Heart right ventricle (tissue), 16 donors: ENCODE measurements at places on chromosomes 13 and 19. TPM values are rescaled to one million over a fixed set of nuclear protein-coding genes. Genes with fewer than 3 reads are reported as not detected.
A peak's percentile ranks its signal among the peaks of the same experiment; 100 is the strongest.

- no peaks in the 10 kb centered on the region for H3K36me3 ChIP-seq
- H3K27ac ChIP-seq, result no peak overlapping the region
- H3K4me3 ChIP-seq, result no peak overlapping the region
- H3K4me1 ChIP-seq, result no peaks in the 10 kb centered on the region
- DNase-seq, result no peak
- H3K27me3 ChIP-seq, result no peaks in the 10 kb centered on the region
Observed at GRCh38 chr13:43008596-43008995, 14.8 kb upstream of the DNAJC15 start.

DNA sequence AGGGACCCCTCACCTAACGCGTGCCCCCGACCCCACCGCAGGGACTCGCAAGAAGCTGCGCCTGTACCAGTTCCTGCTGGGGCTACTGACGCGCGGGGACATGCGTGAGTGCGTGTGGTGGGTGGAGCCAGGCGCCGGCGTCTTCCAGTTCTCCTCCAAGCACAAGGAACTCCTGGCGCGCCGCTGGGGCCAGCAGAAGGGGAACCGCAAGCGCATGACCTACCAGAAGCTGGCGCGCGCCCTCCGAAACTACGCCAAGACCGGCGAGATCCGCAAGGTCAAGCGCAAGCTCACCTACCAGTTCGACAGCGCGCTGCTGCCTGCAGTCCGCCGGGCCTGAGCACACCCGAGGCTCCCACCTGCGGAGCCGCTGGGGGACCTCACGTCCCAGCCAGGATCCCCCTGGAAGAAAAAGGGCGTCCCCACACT is 4.7 kb upstream of the MYBPC2 start:
- H3K27me3 ChIP-seq, result peaks cover 29% of the 10 kb centered on the region
- peak overlapping the region; percentile 30 for H3K4me3 ChIP-seq
- no peak overlapping the region for H3K27ac ChIP-seq
- H3K36me3 ChIP-seq, result no peaks in the 10 kb centered on the region
- DNase-seq, result peak; percentile 80
- H3K4me1 ChIP-seq, result peaks cover 22% of the 10 kb centered on the region

DNA sequence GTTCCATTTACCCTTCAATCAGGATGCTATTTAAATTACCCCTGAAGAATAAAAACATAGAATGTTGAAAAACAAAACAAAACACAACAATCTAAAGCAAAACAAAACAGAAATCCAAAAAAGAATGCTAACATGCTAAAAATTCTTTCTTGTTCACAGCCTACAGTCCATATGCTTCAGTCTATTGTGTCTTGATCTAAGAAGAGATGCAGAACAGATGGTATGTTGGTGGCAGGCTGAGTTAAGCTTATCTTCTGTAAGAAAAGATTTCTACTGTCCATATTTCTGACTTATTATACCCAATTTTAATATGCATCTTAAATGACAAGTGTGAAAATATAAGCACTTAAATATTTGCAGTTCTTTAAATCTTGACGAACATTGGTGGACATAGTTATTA is 356.1 kb upstream of the SLITRK1 start:
- H3K27ac ChIP-seq, result no peak overlapping the region
- H3K4me3 ChIP-seq, result no peak overlapping the region
- H3K27me3 ChIP-seq, result no peaks in the 10 kb centered on the region
- no peaks in the 10 kb centered on the region for H3K36me3 ChIP-seq

GRCh38 chr19:3263866-3264265 is 39.4 kb downstream of the CELF5 start:
- H3K4me1 ChIP-seq, result no peaks in the 10 kb centered on the region
- no peaks in the 10 kb centered on the region for H3K36me3 ChIP-seq
- no peak overlapping the region for H3K4me3 ChIP-seq
- DNase-seq, result no peak

Gene LPAR2
- total RNA-seq, result 0.69 TPM

Gene RHPN2
- total RNA-seq, result 1.3 TPM

Gene CATSPERD
- not detected for total RNA-seq

Gene ZNF570
- 7.6 TPM for total RNA-seq
